ENCODE measurements at places on chromosomes 3 and 15. TPM values are rescaled to one million over a fixed set of nuclear protein-coding genes. Genes with fewer than 3 reads are reported as not detected.

The LACTB gene
- total RNA-seq: 20.7 TPM

GRCh38 chr3:139638518-139638917, 39.3 kb downstream of the NMNAT3 start:
- peaks cover 2% of the 10 kb centered on the region for H3K36me3 ChIP-seq
- H3K27me3 ChIP-seq: peaks cover 10% of the 10 kb centered on the region
- no peak overlapping the region for H3K4me3 ChIP-seq
- H3K27ac ChIP-seq: no peak overlapping the region
- DNase-seq: no peak
- H3K4me1 ChIP-seq: peaks cover 9% of the 10 kb centered on the region

DNA sequence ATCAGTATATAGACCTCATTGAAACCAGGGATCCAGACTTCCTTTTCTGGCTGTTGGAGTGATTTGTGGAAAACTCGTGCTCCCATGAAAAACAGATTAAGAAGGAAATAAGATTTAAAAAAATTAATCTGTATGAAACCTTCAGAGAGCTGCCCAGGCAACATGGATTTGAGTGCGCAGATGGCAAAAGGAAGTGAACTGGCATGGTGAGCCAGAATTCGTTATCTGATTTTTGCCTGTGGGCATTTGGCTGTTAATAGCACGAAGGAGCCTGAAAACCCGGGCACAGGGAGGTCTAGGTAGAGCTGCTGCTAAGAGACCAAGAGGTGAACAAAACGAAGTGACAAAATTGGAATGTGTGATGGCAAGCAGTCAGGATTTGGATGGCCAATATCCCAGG, 19.1 kb upstream of the SPINK8 start:
- H3K27ac ChIP-seq: no peak overlapping the region
- peaks cover 31% of the 10 kb centered on the region for H3K27me3 ChIP-seq
- DNase-seq: no peak
- no peak overlapping the region for H3K4me3 ChIP-seq
- peaks cover 8% of the 10 kb centered on the region for H3K4me1 ChIP-seq
- peaks cover 5% of the 10 kb centered on the region for H3K36me3 ChIP-seq

DNA sequence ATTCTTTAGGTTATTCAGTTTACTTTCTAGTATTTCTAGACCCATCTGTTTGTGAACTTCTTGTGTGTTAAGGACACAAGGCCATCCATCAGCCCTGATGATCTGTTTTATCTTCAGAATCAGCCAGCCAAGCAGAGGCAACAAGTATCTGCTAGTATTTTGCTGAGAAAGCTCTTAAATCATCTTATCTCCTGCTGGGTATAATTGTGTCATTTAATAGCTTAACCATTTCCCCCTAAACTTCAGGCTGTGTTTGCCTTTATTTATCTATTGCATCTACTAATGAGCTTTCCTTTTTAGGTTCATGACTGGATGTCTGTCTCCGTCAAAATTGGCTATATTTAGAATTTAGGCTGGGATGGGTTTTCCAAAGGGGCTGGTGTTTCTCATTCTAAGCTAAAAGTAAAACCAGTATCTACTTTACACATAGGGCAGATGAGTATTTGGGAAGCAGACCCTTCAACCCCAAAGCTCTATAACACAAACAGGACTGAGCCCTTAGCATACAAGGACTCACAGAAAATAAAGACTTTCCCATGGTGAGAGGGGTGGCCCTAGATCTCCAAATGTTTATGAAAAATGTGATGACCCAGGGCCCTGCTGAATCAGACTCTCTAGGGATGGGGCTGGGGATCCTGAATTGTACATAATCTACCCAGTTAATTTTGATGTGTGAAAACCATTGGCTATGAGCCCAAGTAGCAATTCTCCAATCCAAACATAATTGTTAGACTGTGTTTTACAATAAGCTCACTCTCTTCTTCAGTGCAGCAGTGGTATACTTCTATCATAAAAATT, 65.3 kb upstream of the PSMD6 start:
- DNase-seq: no peak
- no peaks in the 10 kb centered on the region for H3K27me3 ChIP-seq
- peaks cover 23% of the 10 kb centered on the region for H3K4me1 ChIP-seq
- H3K4me3 ChIP-seq: no peak overlapping the region

All from chondrocyte (in vitro differentiated cells).